ENCODE measurements at places on chromosomes 5 and 9.

DNA sequence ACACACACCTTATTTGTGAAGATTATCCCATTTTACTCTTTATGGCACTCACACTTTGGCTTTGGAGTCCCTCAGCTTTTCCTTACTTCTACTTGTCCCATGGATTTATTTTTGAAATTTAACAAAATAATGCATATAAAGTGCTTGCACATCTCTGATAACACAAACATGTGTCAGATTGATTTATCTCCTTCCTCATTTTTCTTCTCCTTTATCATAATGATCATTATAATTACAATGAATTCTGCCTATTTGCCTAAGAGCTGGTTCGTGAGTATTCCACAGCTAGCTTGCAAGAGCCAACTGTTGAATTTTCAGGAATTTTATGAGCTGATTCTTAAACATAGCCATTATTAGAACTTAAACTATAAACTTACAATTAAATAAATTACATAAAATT, 347.7 kb downstream of the CHSY3 start:
- DNase-seq: no peak

DNA sequence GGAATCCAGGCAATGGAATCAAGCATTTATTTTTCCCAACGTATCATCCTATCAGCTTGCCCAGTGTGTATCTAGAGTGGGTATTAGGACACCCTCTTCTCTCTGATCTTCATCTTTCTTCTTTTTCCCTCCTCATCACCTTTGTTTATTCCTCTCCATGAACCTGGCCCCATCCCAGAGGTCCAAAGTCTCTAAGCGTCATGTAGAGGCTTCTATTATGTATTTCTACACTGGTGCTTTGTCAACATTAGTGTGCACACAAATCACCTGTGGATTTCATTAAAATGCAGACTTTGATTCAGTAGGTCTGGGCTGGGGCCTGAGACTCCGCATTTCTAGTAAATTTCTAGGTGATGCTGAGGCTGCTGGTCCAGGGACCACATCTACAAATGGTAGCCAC, 19.8 kb upstream of the PIP5K1B start:
- DNase-seq: no peak

DNA sequence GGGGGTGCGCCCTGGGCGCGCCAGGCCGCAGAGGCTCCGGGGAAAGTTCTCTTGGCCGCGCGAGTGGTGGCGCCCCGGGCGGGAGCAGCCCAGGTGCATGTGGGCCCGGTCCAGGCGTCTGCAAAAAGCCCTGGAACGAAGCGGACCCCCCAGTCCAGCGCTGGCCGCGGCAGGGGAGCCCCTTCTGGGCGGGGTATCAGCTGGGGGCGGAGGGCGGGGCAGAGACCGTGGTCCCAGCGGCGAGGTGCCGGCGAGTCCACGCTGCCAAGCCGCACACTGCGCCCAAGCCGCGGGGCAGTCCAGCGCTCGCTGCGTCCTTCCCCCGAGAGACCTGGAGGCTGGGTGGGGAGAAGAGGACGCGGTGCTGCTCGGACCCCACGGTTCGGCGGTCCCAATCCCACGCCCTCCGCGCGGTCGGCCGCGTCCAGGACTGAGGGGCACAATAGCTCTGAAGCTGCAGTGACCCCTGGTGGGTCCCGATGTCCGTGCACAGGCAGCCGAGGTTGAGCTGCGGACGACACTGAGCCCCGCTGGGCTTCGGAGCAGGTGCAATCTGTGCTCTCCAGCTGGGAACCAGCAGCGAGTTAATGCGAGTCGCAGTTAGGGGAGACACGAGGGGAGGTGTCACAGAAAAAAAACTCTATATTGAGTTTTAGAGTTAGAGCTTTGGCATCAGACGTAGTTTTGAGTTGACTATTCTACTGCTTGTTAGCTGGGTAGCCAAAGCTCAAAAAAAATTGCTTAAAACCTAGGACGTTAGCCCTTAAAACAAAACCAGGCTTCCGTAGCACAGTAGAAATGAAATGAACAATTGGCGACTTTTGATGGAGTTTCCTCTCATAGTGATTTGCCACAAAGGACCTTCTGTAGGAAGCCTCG, 1.1 kb upstream of the EPB41L4A start:
- peak; percentile 94 for DNase-seq

- no peak for DNase-seq
These were observed 130.9 kb downstream of the ERCC6L2 start for GRCh38 chr9:96006296-96006879.

DNA sequence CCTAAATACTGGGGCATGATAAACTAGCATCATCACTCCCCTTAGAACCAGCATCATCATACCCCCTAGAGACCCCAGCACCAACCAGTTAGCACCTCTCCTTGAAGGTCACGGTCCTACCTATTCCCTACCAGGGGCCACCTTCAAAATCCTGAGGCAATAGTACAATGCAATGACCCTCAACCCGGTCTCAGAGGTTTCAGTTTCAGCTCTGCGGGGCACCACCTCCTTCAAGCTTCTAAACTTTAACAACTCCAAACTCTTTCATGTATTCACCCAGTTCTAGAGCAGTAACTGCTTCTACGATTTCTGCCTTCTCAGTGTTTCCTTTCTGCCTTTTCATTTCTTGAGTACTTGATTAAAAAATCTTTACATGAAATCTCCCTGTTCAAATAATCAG, 130.1 kb upstream of the EPB41L4A start:
- no peak for DNase-seq

- no peak for DNase-seq
These were observed 290.5 kb downstream of the CCDC171 start for GRCh38 chr9:15843316-15843715.

DNA sequence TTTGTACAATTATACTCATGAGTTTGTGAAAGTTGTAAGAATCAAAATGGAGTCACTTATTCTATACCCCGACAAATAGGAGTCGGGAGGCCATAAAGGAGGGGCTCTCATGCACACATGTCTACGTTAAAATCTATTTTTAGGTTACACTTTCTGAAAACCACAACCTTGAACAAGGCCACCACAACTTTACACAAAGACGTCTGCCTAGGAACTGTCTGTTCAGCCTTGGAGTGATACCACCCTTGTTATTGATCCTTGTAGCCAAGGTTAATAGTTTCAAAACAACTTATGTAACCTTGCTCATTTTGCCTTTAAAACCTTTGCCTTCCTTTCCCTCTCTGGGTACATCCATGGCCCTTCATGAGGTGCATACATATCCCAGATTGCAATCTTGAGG, 4.1 kb upstream of the NDFIP1 start:
- DNase-seq: no peak

DNA sequence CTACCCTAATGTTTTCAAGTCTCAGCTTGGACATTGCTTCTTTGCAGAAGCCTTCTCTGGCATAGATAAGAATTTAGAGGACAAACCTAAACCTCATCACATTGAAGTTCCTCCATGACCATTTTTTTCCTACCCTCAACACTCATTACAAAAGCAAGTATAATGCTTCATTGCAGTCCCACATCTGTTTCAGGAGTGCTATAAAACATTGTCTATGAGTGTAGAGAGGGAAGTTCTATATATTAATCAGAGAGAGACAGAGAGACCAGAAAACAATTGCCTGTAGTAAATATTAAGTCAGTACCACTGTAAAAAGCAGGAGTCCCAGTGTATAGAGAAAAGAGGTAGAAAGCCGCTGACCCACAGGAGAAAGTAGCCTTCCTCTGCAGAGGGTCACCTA, 149.7 kb downstream of the PRELID2 start:
- no peak for DNase-seq

GRCh38 chr9:92534674-92535073, 1.1 kb downstream of the ECM2 start:
- no peak for DNase-seq

DNA sequence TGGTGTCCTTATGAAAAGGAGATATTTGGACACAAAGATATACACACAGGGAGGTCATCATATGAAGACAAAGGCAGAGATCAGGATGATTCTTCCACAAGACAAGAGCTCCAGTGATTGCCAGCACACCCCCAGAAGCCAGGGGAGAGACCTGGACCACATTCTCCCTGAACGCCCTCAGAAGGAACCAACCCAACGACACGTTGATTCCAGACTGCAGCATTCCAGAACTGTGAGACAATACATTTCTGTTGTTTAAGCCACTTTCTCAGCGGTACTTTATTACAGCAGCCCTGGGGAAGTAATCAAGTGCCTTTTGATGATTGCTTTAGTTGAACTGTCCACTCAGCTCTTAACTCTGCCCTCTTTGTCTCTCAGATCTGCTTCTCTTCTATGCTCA, 285.5 kb upstream of the SMARCA2 start:
- no peak for DNase-seq

GRCh38 chr9:131892902-131893500, 153.1 kb upstream of the RAPGEF1 start:
- DNase-seq: no peak

DNA sequence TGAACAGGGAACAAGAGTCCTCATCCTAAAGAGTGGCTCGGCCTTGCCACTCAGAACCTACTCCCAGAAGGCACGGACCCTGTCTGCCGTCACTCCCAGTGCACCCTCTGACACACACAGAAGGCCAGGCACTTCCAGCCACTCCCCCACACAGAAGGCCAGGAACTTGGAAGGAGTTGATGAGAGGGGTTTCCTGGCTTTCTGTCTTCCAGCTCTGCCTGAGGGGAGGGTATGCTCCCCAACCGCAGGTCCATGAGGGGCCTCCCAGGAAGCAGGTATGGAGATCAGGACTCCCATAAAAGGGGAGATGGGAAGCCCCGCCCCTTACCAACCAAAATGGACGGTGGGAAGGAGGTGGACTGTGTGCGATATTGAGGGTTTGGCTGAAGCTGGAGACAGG, 247.6 kb upstream of the IRX4 start:
- no peak for DNase-seq

- no peak for DNase-seq
These were observed 40.5 kb upstream of the RPL26L1 start for GRCh38 chr5:172918421-172919371.

DNA sequence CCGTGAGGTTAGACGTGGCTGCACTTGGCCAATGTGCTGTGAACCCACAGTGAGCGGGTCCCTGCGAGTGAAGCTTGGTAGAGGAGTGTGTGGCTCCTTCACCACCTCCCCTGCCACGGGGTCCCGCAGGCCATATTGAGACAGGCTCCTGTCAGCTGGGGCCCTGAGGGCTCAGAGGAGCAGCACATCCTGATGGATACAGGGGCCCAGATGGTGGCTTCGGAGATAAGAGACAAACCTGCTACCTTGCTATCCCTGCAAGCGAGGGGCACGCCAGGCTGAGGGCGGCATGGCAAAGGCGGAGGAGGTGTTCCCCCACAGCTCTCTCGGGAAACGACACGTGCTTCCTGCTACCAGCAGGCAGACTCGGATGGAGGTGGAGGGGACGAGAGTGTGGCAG, 33.1 kb downstream of the SLC6A3 start:
- DNase-seq: no peak

GRCh38 chr5:143459433-143459832, 55.9 kb upstream of the NR3C1 start:
- DNase-seq: no peak

DNA sequence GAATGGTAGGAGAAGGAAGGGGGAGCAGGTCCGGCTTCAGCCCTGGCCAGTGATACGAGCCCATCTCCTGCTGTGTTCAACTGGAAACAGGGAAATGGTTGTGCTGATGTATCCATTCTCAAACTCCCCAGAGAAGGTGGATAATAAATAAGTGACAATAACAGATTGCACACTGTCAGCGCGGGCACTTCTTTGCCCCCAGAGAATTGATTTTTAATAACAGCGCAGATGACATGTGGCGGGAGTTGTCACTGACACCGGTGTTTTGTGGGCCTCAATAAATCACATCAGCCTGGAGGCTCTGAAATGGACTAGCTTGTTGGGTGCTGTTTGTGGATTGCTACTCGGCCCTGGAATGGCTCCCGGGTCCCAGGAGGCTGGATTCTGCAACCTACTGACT, 141.4 kb upstream of the PANK3 start:
- no peak for DNase-seq

GRCh38 chr5:76732405-76733048, 16.6 kb downstream of the F2R start:
- DNase-seq: no peak

GRCh38 chr9:7058473-7058872, 300.7 kb downstream of the KDM4C start:
- no peak for DNase-seq

- no peak for DNase-seq
These were observed 75.7 kb upstream of the GLIS3 start for GRCh38 chr9:4375424-4376200.

- DNase-seq: no peak
These were observed 56.7 kb upstream of the TAF11L2 start for GRCh38 chr5:17441351-17441750.

DNA sequence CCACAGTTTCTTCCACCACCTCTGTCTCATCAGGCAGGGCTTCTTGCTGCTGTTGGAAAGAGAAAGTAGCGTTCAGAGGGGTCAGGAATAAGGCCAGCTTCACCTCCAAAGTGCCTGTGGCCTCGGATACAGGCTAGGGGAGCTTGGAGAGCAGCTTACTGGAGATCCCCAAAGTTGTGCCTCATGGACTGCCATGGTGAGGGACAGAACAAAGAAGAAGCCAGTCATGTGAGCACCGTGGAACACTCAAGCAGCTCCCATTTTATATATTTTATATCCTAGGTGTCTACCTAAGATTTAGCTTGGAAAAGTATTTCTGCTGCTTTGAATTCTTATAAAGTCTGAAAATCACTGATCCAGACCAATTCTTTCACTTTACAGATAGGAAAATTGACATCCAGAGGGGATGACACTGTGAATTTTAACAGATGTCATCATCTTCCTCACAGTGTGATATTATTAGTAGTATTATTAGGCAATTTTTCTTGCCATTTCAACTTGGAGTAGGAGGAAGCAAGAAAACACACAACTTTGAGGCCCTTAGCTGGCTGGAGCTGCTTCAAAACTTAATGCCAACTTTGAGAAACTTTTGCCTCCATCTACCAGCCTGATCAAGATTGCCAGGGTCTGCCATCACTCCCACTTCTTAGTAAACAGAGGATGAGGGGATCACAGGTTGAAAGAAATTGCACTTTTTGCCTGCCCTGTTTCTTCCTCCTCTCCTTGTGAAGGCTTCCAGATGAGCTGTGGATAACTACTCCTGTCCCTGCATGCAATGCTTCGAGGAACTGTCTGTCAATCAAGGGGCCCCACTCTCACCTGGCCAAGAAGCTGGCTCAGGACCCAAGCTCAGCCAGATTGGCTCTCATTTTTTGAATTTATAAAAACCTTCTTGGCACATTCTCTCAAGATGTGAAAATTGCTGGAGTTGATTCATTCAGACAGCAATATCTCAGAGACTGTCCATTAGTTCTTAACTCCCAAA, 11.8 kb downstream of the SPARC start:
- no peak for DNase-seq

- DNase-seq: no peak
These were observed 297.6 kb downstream of the MAN2A1 start for GRCh38 chr5:109987355-109987754.

DNA sequence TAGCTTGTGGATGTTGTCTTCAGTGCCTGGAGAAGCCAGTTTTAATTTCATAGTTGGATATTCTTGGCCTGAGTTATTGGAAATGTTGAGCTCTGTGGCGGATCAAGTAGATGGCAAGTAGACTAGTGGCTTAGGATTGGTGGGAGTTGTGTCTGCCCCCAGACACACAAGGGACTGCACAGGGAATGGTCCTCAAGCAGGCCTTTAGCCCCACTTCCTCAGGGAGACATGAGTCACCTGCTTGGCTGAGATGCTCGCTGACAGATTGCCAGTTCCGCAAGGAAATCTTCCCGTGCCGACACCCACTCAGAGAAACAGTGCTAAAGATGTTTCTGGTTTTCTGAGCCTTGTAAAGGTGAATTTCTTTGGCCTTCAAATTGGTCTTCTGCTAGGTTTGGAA, 18.8 kb upstream of the CATSPER3 start:
- DNase-seq: no peak

GRCh38 chr9:135334953-135335460, 144.6 kb upstream of the PPP1R26 start:
- DNase-seq: no peak
